ENCODE measurements at places on chromosomes 1 and 21. TPM values are rescaled to one million over a fixed set of nuclear protein-coding genes. Genes with fewer than 3 reads are reported as not detected.

DNA sequence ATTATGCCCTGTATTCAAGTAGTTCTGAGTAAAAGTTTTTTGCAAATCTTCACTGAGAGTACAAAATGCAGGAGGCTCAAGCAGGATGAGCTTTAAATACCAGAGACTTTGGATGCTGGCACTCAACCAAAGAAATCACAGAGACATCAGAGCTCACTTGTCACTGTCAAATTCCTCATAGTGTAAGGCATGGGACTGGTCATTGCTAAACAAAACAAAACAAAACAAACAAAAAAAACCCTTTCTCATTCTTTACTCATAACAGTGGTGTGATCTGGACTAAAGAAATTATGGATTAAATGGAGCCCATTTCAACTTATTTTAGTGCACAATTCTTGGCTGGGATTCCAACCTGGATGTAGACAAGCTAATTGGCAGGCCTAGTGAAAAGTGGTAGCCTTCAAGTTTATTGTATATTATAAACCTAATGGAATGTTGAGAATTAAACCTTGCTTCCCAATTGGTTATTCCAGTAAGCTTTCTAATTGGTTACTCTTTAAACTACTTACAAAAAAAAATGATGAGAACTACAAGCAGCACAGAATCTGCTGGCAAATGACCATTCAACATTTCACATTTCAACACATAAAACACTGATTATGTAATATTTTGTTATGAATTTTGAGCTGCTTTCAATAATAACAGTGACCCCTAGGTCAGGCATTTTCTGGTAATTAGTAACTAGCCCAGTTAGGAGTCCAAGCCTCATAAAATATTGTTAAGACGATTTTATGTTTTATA lies 30.6 kb upstream of the NEK7 start:
- no peaks in the 10 kb centered on the region for H3K36me3 ChIP-seq
- H3K4me3 ChIP-seq: no peak overlapping the region
- H3K27ac ChIP-seq: no peak overlapping the region
- DNase-seq: no peak
- H3K27me3 ChIP-seq: no peaks in the 10 kb centered on the region

AK4 gene
- 37.8 TPM for total RNA-seq

TMEM234 gene
- total RNA-seq: 7.1 TPM

DNA sequence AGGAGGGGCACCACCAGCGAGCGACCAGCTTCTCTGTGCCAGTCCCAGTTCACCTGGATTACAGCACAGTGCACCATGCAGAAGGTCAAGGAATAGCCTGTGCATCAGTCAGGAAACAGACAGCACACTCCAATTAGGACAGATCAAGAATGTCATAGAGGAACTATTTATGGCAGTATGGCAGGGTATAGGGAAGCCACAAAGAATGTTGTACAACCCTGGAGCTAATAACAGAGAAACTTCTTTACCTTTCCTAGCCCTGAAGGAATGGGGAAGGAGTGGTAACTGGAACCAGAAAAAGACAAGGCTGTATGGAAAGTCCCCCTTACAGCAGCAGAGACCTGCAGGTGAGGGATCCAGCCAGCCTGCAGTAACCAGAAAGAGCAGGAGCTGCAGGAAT lies 87.8 kb upstream of the USP24 start:
- DNase-seq: no peak
- no peaks in the 10 kb centered on the region for H3K36me3 ChIP-seq
- H3K27me3 ChIP-seq: peaks cover 3% of the 10 kb centered on the region

DNA sequence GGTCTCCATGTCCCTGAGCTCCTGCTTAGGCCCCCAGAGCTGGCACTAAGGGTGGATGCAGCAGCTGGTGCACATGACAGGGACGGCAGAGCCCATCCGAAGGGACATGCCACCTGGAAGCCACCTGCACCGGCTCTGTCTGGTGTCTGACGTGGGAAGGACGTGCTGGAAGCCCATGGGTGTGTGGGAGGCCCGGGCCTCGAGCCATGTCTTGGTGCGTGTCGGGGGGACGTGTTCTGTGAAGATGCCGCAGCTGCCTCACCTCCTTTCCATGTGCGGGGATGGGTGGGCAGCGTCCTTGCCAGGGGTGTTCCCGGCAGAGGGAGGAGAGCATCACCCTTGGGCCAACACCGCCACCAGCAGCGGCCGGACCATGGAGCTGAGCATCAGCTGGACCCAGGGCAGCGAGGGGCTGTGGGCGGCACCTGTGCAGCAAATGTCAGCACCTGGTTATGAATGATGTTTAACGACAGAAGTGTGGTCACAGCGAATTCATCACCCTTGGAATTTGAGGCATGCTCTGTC lies 15.5 kb upstream of the POFUT2 start:
- DNase-seq: peak; percentile 74
- peaks cover 6% of the 10 kb centered on the region for H3K4me1 ChIP-seq
- H3K27ac ChIP-seq: peak overlapping the region; percentile 77
- H3K4me3 ChIP-seq: no peak overlapping the region

GRCh38 chr1:63691701-63692425 lies 82.0 kb upstream of the ROR1 start:
- no peak overlapping the region for H3K4me3 ChIP-seq
- H3K36me3 ChIP-seq: no peaks in the 10 kb centered on the region
- peaks cover 25% of the 10 kb centered on the region for H3K4me1 ChIP-seq
- H3K27me3 ChIP-seq: no peaks in the 10 kb centered on the region

IGSF9 gene
- under 0.01 TPM for total RNA-seq

- H3K4me3 ChIP-seq: no peak overlapping the region
- no peaks in the 10 kb centered on the region for H3K36me3 ChIP-seq
- no peaks in the 10 kb centered on the region for H3K4me1 ChIP-seq
- DNase-seq: no peak
- no peaks in the 10 kb centered on the region for H3K27me3 ChIP-seq
- H3K27ac ChIP-seq: no peak overlapping the region
Measured at GRCh38 chr1:163928651-163929050, 606.9 kb downstream of the NUF2 start.

- H3K4me1 ChIP-seq: peaks cover 18% of the 10 kb centered on the region
- no peaks in the 10 kb centered on the region for H3K36me3 ChIP-seq
- DNase-seq: peak; percentile 54
- peaks cover 88% of the 10 kb centered on the region for H3K27me3 ChIP-seq
- no peak overlapping the region for H3K27ac ChIP-seq
Measured at GRCh38 chr1:119001181-119002027, 13.3 kb upstream of the TBX15 start.

DNA sequence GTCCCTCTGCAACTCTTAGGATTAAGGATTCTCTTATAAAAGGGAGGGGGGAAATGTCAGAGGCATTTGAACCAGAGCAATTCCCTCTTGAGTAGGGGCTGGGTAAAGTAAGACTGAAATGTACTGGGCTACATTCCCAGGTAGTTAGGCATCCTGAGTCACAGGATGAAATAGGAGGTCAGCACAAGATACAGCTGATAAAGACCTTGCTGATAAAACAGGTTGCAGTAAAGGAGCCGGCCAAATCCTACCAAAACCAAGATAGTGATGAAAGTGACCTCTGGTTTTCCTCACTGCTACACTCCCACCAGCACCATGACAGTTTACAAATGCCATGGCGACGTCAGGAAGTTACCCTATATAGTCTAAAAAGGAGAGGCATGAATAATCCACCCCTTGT lies 14.3 kb upstream of the COX20 start:
- no peaks in the 10 kb centered on the region for H3K36me3 ChIP-seq
- H3K4me1 ChIP-seq: no peaks in the 10 kb centered on the region
- H3K27me3 ChIP-seq: no peaks in the 10 kb centered on the region
- H3K4me3 ChIP-seq: no peak overlapping the region
- no peak for DNase-seq

GRCh38 chr1:7572654-7573152 lies 198.4 kb upstream of the VAMP3 start:
- H3K4me3 ChIP-seq: no peak overlapping the region
- H3K27me3 ChIP-seq: no peaks in the 10 kb centered on the region
- no peaks in the 10 kb centered on the region for H3K36me3 ChIP-seq

BSND gene
- total RNA-seq: not detected

CAMK1G gene
- total RNA-seq: 0.16 TPM

DNA sequence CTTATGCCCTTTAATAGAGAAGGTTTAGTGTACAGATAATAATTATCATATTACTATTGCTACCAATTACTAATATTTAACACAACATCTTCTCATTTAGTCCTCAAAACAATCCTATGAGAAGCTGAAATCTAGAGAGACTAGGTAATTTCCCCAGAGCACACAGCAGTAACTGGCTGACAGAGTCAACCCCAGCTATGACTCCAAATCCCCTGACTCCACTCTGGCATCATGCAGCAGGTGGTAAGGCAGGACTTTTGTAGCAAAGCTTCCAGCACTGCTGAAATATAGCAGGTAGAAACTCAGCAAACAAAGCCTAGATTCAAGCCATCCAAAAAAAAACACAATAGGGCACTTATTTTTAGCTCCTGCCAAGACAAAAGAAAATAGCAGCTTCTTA lies 79.3 kb upstream of the RGS2 start:
- no peaks in the 10 kb centered on the region for H3K36me3 ChIP-seq
- H3K4me1 ChIP-seq: no peaks in the 10 kb centered on the region
- no peak overlapping the region for H3K27ac ChIP-seq
- H3K27me3 ChIP-seq: no peaks in the 10 kb centered on the region

DNA sequence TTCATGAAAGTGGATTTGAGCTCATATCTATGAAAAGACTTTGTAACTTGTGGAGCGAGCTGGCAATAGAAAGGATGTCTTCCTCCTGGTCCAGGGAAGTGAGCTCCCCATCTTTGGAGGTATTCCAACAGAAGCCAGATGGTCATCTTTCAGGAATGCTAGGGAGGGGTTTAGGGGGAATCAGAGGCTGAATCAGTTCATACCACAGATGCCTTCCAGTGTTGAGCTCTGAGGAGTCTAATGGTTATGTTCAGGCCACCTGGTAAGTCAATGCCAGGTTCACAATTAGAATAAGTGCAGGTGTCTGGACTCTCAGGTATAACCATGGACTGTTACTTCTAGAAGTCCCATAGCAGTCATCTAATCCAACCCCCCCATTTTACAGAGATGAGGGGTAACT lies 119.1 kb downstream of the ACTL8 start:
- no peak for DNase-seq
- no peaks in the 10 kb centered on the region for H3K4me1 ChIP-seq
- H3K36me3 ChIP-seq: no peaks in the 10 kb centered on the region
- no peaks in the 10 kb centered on the region for H3K27me3 ChIP-seq

DNA sequence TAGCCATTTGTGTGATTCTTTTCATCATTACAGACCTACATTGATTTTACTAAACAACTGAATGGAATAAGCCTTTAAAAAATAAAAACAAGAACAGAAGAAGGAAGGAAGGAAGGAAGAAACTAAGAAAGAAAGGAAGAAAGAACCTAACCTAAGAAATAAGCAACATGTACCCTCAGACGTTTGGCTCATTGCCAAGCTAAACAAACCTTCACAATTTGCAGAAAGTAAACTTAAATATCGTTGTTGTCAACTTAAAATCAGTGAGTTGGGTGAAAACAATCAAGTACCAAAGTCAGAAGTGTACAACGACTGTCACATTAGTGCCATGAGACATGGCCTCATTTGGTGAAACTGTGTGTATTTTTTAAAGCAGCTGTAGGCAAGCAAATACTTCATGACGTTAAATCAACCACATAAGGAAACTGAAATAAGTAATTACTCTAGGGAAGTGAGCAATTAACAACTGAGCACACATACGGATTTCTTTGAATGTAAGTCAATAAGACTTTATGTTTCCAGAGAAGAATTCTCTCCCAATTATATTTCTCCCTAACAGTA lies 313.1 kb upstream of the TMPRSS15 start:
- no peak for DNase-seq
- H3K4me3 ChIP-seq: no peak overlapping the region
- no peaks in the 10 kb centered on the region for H3K27me3 ChIP-seq
- no peaks in the 10 kb centered on the region for H3K4me1 ChIP-seq
- no peaks in the 10 kb centered on the region for H3K36me3 ChIP-seq

DNA sequence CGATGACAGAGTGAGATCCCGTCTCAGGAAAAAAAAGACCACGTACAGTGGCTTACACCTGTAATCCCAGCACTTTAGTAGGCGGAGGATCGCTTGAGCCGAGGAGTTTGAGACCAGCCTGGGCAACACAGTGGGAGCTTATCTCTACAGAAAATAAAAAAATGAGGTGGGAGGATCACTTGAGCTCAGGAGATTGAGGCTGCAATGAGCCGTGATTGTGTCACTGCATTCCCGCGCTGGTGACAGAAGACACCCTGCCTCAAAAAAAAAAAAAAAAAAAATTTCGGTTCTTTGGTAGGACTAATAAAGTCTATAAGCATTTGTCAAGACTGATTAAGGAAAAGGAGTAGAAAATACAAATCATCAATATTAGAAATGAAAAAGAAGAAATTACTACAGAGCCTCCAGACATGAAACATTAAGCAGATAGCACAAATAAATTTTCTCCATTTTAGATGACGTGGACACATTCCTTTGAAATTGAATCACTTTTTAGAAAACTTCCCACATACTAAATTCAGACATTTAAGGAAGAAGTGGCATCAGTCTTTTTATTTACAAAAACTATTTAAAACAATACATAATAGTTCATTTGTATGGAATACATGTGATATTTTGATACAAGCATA lies 30.4 kb downstream of the MORC3 start:
- H3K4me1 ChIP-seq: no peaks in the 10 kb centered on the region
- no peak for DNase-seq
- no peak overlapping the region for H3K27ac ChIP-seq
- no peaks in the 10 kb centered on the region for H3K27me3 ChIP-seq
- H3K36me3 ChIP-seq: peaks cover 38% of the 10 kb centered on the region

OR6N1 gene
- not detected for total RNA-seq

- no peaks in the 10 kb centered on the region for H3K27me3 ChIP-seq
- no peak for DNase-seq
- H3K4me3 ChIP-seq: no peak overlapping the region
- peak overlapping the region; percentile 74 for H3K27ac ChIP-seq
- peaks cover 91% of the 10 kb centered on the region for H3K4me1 ChIP-seq
- H3K36me3 ChIP-seq: peaks cover 6% of the 10 kb centered on the region
Measured at GRCh38 chr21:45129189-45129923, 55.0 kb downstream of the ADARB1 start.

SH3BGR gene
- total RNA-seq: 6.4 TPM

ETV3L gene
- total RNA-seq: not detected

DNA sequence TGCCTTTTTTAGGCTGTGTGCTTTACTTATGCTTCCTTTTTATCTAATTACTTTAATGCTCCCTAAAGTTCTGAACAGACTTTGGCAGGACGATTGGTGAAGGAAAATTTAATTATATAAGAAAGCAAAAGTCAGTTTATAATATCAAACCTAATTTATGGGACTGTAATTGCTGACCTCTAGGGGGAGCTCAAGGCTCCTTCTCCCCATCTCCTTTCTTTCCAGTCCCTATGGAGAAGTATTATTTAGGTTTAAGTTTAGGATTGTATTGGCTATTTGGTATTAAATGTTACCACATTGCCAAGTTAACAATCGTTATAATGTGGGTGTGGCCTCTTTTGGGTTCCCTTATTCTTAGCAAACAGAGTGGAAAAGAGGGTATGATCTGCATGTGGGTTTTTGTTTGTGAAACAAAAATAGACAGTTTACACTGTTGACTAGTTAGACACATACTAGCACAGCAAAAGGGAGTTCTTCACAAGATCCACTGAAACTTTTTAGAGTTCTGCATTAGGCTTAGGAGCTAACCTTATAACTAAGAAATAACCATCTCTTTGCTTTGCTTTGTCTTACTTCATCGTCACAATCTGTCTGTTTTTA lies 48.2 kb upstream of the TNFSF4 start:
- no peaks in the 10 kb centered on the region for H3K36me3 ChIP-seq
- H3K4me3 ChIP-seq: no peak overlapping the region

GRCh38 chr1:3056641-3057040 lies 12.4 kb upstream of the PRDM16 start:
- H3K4me1 ChIP-seq: no peaks in the 10 kb centered on the region
- H3K4me3 ChIP-seq: no peak overlapping the region
- peaks cover 73% of the 10 kb centered on the region for H3K27me3 ChIP-seq
- peak; percentile 33 for DNase-seq

GRCh38 chr1:8142955-8143629 lies 117.0 kb upstream of the ERRFI1 start:
- peak overlapping the region; percentile 71 for H3K27ac ChIP-seq
- H3K4me3 ChIP-seq: no peak overlapping the region

Measured in sigmoid colon (tissue), 7 donors.